ENCODE measurements at places on chromosomes 7 and 10. TPM values are rescaled to one million over a fixed set of nuclear protein-coding genes. Genes with fewer than 3 reads are reported as not detected.

LRRC4 gene
- total RNA-seq = 3.6 TPM

WAC gene
- total RNA-seq = 116 TPM

- H3K27me3 ChIP-seq = no peaks in the 10 kb centered on the region
- no peak overlapping the region for H3K27ac ChIP-seq
- H3K4me3 ChIP-seq = no peak overlapping the region
- no peak for DNase-seq
- no peaks in the 10 kb centered on the region for H3K4me1 ChIP-seq
Measured at GRCh38 chr7:32915041-32915536, 23.5 kb upstream of the KBTBD2 start.

DNA sequence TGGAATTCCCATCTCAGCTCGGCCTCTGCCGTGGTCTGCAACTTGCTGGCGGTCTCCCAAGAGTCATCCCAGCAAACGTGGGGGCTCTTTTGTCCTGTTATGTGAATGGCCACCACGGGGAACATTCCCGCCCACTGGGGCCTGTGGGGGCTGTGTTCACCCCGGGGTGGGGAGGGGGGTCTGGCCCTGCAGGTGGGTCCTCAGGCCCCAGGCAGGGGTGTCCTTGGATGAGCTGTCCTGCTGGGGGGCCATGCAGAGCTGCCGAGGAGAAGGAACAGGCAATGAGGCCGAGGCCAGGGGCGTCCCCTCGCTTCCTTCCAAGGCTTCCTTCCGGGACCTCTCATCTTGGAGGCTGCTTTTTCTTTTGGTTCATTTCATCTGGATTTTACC, 24.4 kb upstream of the PITRM1 start:
- no peak for DNase-seq
- H3K4me3 ChIP-seq = no peak overlapping the region
- no peaks in the 10 kb centered on the region for H3K4me1 ChIP-seq
- H3K27ac ChIP-seq = no peak overlapping the region

ADARB2 gene
- 5.0 TPM for total RNA-seq

GRCh38 chr10:127196282-127197153, at the start of gene INSYN2A:
Gene INSYN2A, minus strand, starts transcription at chr10:127196591. Its CDS starts 20,196 bp downstream, at chr10:127176395.
- H3K4me1 ChIP-seq = peaks cover 12% of the 10 kb centered on the region
- H3K36me3 ChIP-seq = no peaks in the 10 kb centered on the region
- peak within 1 kb of the TSS; percentile 67 for H3K4me3 ChIP-seq
- peak; percentile 82 for DNase-seq

GRCh38 chr7:157837561-157837960, 500.8 kb downstream of the DNAJB6 start:
- H3K4me3 ChIP-seq = no peak overlapping the region
- H3K4me1 ChIP-seq = no peaks in the 10 kb centered on the region
- no peak for DNase-seq
- H3K27me3 ChIP-seq = no peaks in the 10 kb centered on the region
- no peak overlapping the region for H3K27ac ChIP-seq
- no peaks in the 10 kb centered on the region for H3K36me3 ChIP-seq

ASZ1 gene
- total RNA-seq = not detected

SYNPO2L gene
- total RNA-seq = not detected

GRCh38 chr10:60518745-60519144, 129.1 kb upstream of the ANK3 start:
- no peak overlapping the region for H3K27ac ChIP-seq
- H3K27me3 ChIP-seq = no peaks in the 10 kb centered on the region
- DNase-seq = no peak
- H3K36me3 ChIP-seq = 0 out of 2 replicates have a peak, but pooled peaks cover 3% of the 10 kb centered on the region

FAS gene
- total RNA-seq = 4.3 TPM

GRCh38 chr10:76086761-76087639, 655.6 kb downstream of the LRMDA start:
- peaks cover 33% of the 10 kb centered on the region for H3K4me1 ChIP-seq
- peak; percentile 72 for DNase-seq
- no peak overlapping the region for H3K4me3 ChIP-seq

DNA sequence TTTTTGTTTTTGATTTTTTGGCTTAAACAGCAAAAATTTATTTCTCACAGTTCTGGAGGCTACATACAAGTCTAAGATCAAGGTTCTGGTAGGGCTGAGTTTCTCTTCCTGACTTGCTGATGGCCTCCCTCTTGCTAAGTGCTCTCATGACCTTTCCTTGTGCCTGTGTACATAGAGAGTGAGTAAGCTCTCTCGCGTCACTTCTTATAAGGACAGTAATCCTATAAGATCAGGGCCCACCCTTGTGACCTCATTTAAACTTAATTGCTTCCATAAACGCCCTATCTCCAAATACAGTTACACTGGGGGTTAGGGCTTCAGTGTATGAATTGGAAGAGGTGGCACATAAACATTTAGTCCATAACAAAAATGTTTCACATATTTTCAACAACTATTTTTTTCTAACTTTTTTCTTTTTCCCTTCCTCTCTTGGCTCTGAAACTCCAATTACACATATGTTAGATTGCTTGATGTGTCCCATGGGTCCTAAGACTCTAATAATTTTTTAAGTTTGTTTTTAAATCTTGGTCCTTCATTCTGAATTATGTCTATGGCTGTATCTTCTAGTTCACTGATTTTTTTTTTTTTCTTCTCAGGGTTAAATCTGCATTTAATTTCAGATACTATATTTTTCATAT, 149.8 kb downstream of the HBP1 start:
- no peaks in the 10 kb centered on the region for H3K4me1 ChIP-seq
- H3K27me3 ChIP-seq = no peaks in the 10 kb centered on the region
- no peak overlapping the region for H3K27ac ChIP-seq
- no peak for DNase-seq
- no peak overlapping the region for H3K4me3 ChIP-seq

DNA sequence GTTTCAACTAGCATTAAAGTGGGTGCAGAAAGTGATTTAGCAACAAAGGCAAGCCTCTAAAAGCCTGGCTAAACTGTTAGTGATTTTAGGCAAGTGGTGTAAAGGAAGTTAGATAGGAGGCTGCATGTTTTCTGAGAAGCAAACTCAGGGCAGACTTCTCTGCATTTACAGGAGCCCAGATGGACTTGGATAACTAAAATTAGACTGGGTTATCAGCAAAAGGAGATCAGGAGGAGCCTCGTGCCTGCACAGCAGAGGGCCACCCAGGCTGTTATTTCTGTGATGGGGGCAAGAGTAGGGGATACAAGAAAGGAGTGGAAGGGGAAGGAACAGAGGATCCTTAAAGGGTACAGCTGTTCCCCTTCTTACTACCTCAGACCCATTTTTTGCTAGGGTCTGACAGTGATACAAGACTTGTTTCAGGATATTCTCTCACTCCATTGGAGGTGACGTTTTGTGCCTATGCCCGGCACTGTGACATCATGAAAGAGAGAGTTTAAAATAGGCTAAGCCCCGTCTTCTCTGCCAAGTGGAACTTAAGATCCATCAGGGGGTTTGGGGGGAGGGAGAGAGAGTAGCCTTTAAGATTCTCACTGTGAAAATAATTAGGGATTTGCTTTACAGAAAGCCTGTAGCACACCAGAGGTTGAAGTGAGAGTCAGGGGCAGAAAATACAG, 49.6 kb upstream of the PDCD4 start:
- no peak overlapping the region for H3K4me3 ChIP-seq
- H3K27me3 ChIP-seq = no peaks in the 10 kb centered on the region
- H3K4me1 ChIP-seq = peaks cover 17% of the 10 kb centered on the region
- H3K27ac ChIP-seq = no peak overlapping the region
- no peaks in the 10 kb centered on the region for H3K36me3 ChIP-seq

SLC26A3 gene
- not detected for total RNA-seq

DNA sequence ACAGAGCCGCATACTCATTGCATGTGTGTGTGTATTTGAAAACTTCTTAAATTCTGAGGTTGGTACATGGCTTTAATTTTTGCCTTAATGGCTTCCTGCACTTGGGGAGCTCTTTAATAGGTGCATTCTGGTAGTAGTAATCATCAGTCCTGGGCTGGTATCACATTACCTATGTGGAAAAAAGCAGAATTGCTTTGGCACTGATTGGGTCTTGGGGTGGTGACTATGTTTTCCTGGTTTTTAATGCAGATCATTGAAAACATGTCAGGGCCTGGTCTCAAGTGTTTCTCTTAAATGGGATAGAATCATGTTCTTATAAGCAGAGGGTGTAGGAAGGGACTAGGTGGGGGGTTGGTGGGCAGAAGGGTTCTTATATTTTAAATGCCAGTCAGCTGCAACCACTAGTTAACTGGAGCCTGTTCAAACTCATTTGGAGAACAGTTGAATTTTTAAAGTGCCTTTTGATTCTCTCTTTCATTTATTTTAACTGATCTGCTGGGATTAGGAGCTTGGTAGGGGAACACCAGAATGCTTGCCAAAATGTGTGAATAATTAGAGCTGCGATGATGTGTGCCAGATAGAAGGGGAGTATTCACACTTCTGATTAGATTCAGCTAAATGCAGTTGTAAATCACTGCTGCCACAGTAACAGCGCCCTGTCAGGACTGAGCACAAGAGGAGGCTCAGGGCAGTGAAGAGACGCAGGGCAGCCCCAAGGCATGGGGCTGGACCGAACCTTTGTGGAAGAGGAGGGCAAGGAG, 633.5 kb upstream of the GALNT17 start:
- H3K36me3 ChIP-seq = no peaks in the 10 kb centered on the region
- no peak overlapping the region for H3K27ac ChIP-seq
- no peaks in the 10 kb centered on the region for H3K4me1 ChIP-seq
- H3K4me3 ChIP-seq = no peak overlapping the region

DNA sequence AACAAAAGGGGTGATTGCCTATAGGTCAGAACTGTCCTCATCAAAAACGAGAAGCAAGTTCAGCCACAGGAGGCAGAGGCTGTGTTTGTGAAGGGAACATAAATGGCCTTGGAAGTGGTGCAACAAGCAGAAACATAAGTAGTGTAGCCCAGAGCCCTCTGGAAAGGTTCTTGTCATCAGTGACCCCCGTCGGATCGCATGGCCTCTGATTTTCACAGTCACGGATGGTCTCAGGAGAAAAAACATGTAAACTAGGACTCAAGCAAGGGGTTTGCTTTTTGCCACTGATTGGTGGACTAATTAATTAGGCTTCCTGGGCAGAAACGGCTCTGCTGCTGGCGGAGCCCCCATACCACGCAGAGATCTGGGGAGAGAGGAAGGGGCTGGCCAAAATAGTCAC, 496.5 kb upstream of the MKI67 start:
- no peaks in the 10 kb centered on the region for H3K4me1 ChIP-seq
- H3K36me3 ChIP-seq = no peaks in the 10 kb centered on the region
- no peak for DNase-seq
- no peak overlapping the region for H3K4me3 ChIP-seq
- no peak overlapping the region for H3K27ac ChIP-seq
